Stimulated activated CD4-positive, alpha-beta T cell treated with anti-CD3 and anti-CD28 coated beads, Interleukin-1b, Interleukin-23, amount 100 ng/mL, for 48 hours (primary cell): ENCODE measurements at places on chromosomes 16 and 17.

- peak; percentile 17 for DNase-seq
Measured at GRCh38 chr16:19804538-19805323, 79.9 kb downstream of the GPRC5B start.

DNA sequence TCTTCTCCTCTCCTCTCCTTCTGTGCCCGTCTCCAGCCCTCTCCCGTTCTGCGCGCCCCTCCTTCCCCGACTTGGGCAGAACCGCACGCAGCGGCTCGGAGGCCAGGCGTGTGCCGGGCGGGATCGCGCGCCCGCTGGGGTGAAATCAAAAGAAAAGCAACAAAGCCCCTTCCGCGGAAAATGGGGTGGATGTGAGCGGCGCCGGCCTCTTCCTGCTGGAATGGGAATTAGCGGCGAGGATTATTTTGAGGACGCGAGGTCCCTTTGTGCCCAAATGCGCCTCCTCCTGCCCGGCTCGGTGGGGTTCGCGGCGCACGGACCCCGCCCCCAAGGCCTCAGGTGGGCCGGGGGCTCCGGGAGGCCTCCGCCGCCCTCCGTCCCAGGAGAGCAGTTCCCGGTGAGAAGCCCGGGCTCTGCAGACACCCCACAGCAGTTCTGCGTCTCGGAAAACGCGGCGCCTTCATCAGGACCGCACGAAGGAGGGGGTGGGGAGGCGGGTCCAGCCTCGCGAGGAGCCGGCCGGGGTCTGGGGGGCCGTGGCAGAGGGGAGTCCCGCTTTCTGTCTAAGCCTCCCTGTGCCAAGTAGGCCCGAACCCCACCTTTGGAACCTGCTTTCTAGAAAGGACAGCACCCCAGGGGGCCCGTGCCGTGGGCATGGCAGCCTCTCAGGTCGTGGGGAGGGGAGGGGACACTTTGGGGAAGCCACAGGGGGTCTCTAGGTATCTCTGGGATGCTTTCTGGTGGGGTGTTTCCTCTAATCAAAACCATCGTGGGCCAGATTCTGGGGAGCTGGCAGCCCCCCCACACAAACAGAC lies 91.0 kb upstream of the CBX4 start:
- DNase-seq = no peak

- DNase-seq = no peak
Measured at GRCh38 chr17:29867643-29868181, 62.3 kb downstream of the SSH2 start.

DNA sequence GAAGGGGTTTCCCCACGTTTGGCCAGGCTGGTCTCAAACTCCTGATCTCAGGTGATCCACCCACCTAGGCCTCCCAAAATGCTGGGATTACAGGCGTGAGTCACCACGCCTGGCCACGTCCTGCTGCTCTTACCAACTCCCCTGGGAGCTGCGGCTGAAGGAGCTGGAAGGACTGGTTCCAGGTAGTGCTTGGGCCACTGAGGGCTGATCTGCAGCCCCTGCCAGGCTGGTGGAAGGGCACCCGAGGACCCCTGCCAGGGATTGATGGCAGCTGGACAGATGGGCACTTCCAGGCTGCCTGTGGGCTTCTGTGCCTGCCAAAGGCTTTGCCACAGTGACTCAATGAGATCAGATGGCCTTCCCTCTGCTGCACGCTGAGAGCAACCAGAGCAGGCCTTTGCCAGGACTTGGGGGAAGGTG lies 2.3 kb downstream of the OXLD1 start:
- DNase-seq = no peak

DNA sequence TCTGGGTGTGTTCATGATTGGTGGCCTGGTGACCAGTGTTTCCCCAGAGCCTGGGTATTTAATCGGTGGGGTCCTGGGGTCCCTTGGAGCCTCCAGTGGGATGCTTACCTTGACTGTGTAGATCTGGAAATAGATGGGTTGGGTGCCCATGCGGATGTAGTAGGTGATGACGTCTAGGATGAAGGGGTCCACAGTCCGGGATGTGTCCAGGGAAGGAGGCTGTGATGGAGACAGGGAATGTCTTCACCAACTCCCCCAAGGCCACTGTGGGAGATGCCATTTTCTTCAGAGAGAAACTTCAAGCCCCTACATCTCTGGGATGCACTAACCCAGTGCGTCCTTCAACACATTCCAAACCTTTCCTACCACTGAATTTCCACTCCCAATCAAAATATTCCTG lies 24.1 kb upstream of the MFSD6L start:
- DNase-seq = no peak

- no peak for DNase-seq
Measured at GRCh38 chr17:72118335-72119076, 2.3 kb upstream of the SOX9 start.

GRCh38 chr17:28196636-28197035 lies 122.4 kb upstream of the TMEM97 start:
- no peak for DNase-seq

DNA sequence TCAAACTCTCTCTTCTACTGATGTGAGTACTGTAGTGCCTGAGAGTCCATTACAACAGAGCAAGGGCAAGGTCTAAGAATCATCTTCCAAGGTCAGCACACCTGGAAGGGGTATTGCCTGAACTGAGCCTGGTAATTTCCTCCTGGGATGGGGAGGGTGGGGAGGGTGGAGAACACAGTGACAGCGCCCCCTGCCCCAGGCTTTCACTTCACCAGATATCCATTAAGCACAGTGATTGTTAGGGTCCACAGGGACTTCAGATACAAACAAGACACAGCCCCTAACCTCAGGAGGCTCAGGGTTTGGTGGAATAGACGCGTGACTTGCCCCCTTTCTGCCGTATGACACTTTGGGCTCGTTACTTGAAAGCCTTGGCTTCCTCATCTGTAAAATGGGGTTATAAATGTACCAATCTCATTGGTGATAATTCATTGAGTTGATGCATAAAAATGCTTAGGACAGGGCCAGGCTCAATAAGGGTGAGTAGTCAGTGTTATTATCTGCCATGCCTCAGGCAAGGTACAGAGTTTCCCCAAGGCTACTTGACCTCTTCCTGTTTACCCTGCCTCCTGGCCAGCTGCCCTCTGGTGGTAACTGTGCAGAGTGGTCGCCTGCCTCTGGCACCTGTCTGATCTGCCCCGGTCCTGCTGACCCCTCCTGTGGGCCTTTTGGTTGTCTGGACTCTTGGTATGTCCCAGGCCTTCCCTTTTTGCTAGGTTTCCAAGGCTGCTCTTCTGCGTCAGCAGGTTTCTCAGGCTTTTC lies 13.1 kb upstream of the BRD7 start:
- DNase-seq = no peak
